ENCODE measurements at places on chromosomes 6 and 20.

DNA sequence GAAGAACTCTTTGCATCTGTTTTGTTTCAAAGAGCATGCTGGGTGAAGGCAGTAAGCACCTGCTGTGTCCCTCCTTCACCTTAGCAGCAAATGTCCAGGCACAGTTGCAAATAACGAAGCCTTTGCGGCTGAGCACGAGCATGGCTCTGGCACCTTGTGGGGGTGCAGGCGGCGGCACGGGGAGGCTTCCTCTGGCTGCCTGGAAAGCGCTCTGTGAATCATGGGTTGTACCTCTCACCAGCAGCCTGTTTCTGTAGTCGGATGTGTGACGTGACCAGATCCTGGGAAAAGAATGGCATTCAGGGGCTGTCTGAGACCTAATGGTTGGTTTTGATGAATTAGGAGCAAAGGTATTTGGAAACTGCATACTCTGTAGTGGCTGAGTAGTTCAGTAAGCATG lies 144.8 kb downstream of the DTNBP1 start:
- no peak for DNase-seq

DNA sequence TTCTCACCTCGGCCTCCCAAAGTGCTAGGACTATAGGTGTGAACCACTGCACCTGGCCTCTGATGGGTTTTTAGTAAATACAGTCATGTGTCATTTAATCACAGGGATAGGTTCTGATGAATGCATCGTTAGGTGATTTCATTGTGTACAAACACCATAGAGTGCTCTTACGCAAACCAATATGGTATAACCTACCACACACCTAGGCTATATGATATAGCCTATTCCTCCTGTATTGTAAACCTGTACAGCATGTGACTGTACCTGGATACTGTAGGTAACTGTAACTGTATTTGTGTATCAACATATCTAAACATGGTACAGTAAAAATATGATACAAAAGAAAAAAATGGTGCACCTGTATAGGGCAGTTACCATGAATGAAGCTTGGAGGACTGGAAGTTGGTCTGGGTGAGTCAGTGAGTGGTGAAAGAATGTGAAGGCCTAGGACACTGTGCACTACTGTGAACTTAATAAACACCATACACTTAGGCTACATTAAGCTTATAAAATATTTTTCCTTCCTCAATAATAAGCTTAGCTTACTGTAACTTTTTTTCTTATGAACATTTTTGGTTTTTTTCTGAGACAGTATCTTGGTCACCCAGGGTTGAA lies 10.0 kb downstream of the BICRAL start:
- DNase-seq: no peak

GRCh38 chr20:62236766-62237513 lies 1.4 kb upstream of the OSBPL2 start:
- no peak for DNase-seq

DNA sequence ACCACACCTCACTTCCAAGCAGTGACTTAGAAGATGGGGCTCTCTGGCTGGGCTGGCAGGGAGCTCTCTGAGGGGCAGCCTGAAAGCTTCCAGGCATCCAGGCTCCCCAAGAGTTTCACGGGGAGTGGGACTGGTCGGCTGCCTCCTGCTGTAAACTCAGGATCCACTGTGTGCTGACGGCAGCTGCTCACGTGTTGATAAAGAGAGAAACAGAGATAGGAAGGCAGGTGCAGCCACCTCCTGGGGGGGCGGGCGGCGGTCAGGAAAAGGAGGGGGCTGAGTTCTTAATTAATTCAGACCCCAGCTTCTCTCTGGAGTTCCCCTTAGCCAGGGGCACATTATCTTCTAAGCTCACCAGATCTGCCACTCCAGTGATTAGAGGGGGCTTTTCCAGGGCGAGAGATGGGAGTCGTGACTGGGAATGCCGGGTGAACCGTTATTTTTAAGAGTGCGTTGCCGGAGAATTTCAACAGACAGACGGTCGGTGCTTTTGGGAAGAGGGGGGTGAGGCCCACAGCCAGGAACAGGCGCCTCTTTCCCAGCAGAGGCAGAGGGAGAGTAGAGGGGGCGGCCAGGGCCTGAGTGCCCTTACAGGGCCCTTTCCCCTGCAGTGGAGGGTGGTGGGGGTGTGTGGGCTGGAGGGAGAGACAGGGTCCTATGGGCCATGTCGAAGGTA lies 70.9 kb downstream of the CD40 start:
- no peak for DNase-seq

DNA sequence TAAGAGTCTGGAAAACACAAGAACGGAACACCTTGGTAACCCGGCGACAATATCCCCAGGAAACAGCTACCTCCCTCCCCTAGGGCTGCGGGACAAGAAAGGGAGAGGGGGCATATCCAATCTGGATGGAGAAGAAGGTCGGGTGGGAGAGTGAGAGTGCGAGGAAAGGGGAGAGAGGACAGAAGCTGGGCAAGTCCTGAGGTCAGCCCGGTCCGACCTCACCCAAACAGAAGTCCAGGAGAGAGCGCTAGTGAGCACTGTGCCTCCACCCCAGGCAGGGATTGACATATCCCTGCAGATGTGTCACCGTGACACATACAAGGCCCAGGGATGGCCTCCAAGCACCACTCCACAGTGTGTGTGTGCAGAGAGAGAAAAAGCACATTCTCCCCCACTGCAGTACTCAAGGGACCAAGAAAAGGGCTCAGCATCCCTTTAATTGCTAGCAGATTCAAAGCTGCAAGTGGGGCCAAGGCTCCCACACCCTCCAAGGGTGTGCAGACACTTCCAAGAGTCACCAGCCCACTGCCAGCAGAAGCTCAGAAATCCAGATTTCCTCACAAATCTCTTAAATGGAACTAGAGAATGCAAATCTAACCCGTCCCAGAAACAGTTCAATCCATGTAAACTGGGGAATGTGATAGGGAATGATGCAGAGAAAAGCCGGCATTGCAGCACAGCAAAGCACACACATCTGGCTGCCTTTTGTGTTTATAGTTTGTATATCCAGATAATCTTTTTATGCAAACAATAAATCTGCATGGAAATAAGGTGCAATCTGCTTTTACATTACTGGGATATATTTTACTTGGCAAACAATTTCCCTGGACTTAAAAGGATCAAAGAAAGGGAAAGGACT lies 3.1 kb downstream of the PXDC1 start:
- peak; percentile 83 for DNase-seq

- DNase-seq: no peak
These were observed 44.2 kb upstream of the CDH22 start for GRCh38 chr20:46352370-46352938.

GRCh38 chr6:2556761-2557160 lies 194.0 kb downstream of the MYLK4 start:
- DNase-seq: no peak

DNA sequence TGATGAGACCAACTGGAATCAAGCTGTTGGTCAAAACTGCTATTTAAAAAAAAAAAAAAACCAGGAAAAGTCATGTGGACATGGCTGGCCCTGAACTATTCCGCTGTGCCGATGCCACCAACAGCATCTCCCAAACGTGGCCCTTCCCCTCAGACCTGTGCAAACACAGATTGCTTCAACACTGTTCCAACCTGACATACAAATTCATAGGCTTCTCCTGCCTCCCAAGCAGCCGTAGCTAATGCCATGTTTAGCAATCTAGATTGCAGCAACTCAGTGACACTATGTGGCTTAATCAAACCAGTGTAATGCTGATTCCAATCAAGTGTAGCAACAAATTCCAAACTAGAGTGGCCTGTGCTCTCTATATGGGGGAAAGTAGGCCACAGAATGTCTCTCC lies 16.2 kb downstream of the PRKN start:
- no peak for DNase-seq

DNA sequence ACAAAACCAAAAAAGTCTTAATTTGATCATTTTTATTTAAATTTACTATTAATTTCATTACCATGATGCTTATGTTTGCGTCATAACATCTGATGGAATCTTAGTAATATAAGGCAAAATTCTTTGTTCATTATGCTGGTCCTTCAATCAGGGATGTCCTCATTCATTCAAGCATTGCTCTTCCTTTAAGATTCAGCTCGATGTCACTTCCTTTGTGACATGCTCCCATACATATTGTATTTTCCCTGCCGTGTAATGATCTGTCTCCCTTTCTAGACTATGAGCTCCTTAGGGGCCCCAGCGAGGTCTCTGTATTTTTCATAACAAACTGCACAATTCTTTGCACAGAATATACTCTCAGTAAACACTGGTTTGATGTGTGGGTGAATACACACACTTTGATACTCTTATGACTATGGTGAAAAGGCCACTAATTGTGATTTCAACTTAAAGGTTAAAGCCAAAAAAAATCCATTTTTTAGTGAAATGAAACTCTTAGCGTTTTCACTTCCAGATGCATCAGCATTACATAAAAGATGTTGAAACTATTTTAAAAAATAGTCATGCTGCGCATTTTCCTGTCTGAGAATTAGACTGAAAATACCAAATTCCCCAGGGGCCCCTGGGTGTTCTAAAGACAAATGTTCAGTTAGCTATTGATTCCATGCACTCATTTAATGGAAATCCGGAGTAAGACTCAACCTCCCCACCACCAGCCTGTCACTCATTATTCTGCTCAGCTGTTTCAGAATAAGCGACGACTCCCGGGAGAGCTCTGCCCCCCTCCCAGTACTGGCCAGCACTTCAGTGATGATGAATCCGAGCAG lies 169.7 kb downstream of the ATXN1 start:
- DNase-seq: no peak

GRCh38 chr6:1285956-1286355 lies 25.9 kb upstream of the FOXQ1 start:
- peak; percentile 3 for DNase-seq

GRCh38 chr20:20083807-20084206 lies 31.5 kb downstream of the CFAP61 start:
- peak; percentile 45 for DNase-seq

DNA sequence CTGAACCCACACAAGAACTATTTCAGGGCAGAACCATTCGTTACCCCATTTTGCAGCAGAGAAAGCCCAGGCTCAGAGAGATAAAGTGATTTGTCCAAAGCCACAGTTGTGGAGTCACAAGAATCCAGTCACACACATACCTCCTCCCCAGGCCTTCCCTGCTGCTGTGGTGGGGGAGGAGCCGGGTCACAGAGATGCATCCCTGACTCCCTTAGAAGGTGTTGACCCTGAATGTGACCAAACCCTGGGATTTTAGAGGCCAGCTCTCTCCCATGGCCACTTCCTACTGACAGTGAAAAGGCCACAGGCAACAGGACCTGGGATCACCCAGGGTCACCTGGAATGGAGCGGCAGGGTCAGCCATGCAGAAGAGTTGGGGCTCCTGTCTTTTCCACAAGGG lies 48.6 kb downstream of the CHMP4B start:
- no peak for DNase-seq

DNA sequence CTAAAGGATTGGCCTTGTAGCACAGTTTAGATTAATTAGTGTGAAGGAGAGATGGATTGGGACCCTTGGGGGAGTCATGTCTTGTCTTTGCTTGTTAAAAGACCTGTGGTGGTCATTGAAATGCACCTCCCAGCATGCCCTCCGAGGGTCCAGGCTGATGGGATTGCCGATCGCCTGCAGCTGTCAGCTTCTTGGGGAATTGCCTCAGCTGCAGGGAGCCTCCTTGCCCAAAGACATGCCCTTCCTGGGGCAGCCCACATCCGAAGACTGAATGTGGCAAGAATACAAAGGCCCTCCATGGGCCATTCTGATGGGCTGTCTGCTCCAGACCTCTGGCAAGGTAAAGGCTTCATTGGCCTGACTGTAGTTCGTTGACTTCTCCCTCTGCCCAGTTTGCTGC lies 150.7 kb downstream of the FARS2 start:
- no peak for DNase-seq

DNA sequence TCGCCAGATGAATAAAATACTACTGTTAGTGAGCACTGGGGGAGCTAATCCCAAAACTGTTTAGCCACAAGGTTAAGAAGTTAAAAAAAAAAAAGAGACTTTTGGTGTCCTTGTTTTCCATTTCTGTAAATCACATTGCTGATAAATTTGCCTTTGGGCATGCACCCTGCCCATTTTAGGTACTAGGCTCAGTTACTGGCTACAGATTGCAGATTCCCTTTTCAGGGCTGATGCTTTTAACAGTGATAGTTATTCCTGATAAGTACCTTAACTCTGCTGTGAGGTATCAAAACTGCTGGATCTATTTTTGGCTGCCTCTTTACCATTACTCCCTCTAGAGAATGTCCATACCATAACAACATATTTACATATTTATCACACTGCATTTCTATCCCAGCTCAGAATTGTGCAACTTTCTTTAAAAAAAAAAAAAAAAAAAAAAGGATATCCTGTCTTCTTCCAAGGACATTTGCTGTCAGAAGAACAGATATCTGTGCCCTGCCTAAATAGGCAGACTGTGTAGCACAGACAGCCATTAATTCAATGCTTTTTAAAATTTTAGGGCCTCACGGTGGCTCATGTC lies 94.5 kb downstream of the SSR1 start:
- peak; percentile 31 for DNase-seq

- no peak for DNase-seq
These were observed 224.3 kb upstream of the FOXA2 start for GRCh38 chr20:22808628-22809027.

- no peak for DNase-seq
These were observed 21.8 kb downstream of the PDYN start for GRCh38 chr20:1971893-1972586.

DNA sequence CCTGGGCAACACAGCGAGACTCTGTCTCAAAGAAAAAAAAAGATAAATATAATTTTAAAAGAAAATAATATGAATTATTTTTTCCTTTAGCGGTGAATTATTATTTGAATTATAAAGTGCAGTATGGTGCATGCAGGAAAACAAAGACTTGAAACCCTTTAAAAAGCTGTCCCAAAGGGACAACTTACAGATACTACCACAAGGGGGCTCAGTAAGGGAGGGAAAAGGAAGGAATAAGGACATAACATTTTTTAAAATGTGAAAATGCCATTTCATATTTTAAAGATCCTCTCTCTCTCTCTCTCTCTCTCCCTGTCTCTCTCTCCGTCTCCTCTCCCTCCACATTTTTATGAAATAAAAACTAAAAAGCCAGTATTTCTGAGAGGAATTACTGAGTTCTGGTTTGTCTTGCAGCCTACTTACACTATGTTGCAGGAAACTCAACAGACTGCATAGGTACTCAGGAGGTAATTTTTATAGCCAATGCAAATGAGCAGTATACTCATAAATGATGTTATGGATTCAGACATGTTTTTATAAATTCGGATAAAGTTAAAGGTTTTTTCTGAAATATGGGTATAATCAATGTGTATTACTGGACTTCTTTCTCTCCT lies 455.0 kb upstream of the GJE1 start:
- peak; percentile 66 for DNase-seq

DNA sequence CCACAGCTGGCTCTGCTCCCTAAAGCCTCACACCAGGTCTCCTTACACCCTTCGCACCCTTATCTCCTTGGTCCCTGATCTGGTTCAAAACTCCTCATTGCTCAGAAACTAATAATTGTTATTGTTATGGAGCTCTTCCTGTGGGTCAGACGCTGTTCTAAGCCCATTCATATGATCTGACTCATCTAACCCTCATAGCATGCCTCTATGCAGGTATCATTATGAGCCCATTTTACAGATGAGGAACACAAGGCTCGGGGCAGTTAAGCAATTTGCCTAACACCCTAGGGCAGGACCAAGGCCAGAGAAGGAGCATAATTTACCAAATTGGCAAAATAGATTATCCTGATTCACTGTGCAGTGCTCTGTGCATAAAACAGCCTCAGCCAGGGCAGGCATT lies 51.8 kb upstream of the CCDC167 start:
- DNase-seq: no peak

GRCh38 chr20:24070679-24071078 lies 82.1 kb upstream of the GGTLC1 start:
- DNase-seq: no peak
